ENCODE measurements at places on chromosomes 3 and 15. TPM values are rescaled to one million over a fixed set of nuclear protein-coding genes. Genes with fewer than 3 reads are reported as not detected.

- no peak for DNase-seq
Observed at GRCh38 chr3:16318176-16318575, 53.2 kb downstream of the OXNAD1 start.

DNA sequence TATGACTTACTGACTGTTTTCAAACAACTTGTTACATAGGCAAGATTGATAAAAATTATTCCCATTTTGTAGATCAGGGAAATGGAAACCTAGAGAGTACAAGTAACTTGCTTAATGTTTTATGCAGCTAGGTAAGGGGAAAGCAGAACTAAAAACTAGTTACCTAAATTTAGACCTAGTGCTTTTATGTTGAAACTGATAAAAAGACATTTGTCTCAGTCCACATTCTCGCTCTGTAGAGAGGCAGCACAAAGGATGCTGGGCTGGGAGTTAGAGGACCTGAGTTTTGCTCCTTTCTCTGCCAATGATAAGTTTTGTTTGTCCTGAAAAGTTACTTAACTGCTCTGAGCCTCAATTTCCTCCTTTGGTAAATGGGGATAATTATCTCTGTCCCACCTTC lies 17.4 kb downstream of the TIMP4 start:
- DNase-seq: no peak

DNA sequence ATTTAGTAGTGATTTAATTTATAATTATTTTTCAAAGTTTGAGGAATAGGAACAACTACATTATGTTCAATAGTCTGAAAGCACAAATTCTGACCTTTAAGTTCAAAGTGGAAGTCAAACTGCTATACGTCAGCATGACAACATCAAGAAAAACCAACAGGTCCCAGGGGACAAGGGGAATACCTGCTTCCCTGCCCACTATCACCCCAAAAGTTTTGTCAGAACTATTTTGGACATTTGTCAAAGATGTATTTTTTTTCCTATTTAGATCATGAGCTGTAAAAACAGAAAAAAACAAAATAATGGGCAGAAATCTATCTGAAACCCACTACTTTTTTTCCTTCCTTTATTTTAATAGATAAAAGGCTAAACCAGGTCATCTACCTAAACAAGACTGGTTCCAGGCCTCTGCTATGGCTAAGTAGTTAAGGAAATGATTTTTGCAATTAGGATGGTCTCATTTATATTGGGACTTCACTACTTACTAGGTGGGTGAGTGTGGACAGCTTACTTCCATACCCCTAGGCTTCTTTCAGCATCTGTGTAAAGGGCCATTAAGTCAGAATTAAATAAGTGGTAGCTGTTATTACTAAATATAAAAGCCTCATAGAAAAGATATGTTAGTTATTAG lies 746.3 kb downstream of the FHIT start:
- no peak for DNase-seq

DNA sequence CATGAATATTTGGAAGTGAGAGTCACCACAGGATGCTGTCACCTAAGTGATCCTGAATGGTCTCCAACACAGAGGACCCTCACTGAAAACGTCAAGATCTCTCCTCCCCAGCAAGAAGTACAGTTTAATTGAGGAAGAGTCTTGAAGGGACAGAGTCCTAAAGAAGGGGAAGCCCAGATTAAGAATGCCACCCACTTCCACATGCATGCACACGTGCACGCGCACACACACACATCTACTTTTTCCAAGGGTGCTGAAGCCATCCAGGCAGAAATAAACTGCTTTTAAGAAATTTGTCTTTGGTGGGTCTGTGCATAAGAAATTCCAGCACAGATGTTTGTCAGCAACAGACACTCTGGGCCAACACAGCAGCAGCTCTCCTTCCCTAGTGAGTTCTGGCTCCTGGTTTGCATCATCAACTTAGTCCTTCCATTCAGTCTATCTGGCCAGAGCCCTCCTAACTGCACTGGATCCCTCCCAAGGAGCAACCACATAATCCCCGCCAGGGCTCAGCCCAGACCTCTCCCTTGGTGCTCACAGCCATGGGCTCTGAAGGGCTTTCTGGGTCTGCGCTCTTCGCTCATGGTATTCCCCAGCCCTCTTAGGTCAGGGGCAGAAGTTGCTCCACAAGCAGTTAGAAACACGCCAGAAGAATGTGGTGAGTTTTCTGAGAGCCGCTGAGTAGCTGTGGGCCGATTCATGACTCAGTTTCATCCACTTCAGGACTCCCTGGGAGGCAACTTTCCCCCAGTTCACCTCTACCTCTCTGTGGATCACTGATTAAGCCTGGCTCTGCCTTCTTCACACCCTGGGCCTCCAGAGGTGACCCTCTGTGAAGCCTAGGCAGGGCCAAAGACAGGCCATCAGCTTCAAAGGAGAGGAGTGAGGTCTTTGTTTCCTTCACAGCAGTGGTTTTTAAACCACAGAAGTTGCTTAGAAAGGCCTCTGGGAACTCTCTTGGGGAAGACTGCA lies 132.6 kb upstream of the LIPC start:
- no peak for DNase-seq

DNA sequence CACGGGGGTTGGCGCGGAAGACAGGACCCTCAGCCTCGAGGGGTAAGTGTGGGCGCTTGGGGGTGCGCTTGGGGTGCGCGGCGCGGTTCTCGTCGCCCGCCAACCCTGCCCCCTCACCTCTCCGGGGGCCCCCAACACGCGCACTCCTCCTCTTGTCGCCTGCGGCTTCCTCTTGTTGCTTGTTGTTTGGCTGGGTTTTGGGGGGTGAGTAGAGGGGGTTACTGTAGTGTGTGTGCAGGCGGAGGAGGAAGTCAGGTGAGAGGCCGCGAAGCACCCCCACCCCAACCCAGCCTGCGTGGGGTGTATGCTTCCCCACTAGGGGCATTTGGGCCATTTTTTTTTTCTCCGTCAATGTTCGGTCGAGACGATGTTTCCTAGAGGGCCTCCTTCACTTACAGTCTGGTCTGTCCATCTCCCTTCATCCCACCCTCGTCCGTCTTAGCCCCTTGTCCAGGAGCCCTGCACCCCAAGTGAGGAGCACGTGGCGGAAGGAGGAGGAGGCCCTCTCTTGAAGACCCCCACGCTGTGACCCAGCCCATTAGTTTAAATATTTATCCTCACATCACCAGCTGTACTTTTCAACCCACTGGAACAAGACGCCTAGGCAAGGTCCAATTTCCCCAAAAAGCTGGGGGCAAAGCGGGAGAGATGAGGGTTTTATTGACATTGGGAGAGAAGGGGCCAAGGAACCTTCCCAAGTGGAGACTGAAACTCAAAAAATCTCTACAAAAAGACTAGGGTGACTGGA lies 20.4 kb upstream of the SATB1 start:
- DNase-seq: no peak

- DNase-seq: no peak
Observed at GRCh38 chr3:145251311-145251710, 909.7 kb downstream of the PLOD2 start.

DNA sequence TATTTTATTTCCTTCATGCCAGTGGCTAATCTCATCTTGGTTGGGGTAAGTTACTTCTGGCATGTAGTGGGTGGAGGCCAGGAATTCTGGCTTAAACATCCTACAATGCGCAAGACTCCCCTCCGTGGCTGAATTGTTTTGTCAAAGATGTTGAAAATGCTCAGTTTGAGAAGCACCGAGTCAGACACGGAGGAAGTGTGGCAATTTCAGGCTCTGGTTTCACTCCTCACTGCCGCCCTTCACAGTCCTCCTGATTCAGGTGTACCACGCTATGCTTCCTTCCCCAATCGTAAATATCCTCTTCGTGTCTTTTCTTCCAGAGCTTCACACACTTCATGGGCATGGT lies 150.7 kb downstream of the OPA1 start:
- no peak for DNase-seq

GRCh38 chr3:37050282-37050681 lies 57.0 kb downstream of the MLH1 start:
- no peak for DNase-seq

- DNase-seq: no peak
Observed at GRCh38 chr15:85397926-85398325, 17.5 kb downstream of the AKAP13 start.

DNA sequence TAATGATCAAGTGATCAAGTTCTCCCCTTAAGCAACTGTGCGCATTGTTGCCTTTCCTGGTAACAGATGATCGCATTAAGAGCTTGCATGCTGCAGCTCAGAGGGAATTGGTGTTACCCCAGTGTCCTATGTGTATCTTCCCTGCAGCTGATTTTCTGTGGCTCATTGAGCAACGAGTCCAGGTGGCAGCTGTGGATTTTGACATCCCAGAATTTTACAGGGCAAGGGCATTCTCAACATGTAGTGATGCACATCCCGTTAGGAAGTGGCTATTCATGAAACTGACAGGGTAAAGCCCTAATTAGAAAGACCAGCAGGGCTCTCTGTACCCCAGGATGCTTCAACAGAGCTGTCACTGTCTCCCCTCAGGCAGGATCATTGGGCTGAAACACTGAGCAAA lies 232.8 kb downstream of the AGBL1 start:
- DNase-seq: no peak

- DNase-seq: no peak
Observed at GRCh38 chr15:47399100-47399499, 318.2 kb upstream of the SEMA6D start.

- DNase-seq: no peak
Observed at GRCh38 chr3:83096-83495, 113.5 kb upstream of the CHL1 start.

SERINC4 gene
- not detected for polyA plus RNA-seq

ITGA11 gene
- 3.4 TPM for polyA plus RNA-seq

SPTBN5 gene
- polyA plus RNA-seq: 2.3 TPM

ARGFX gene
- not detected for polyA plus RNA-seq

NAALADL2 gene
- 21.5 TPM for polyA plus RNA-seq

Data from left renal pelvis (tissue), 4 donors.